Activated CD4-positive, alpha-beta memory T cell treated with anti-CD3 and anti-CD28 coated beads, Interleukin-2, amount 10 ng/mL, durations not matched to agents 7 days and 5 days (primary cell): ENCODE measurements at places on chromosomes 6 and 20.
A peak's percentile ranks its signal among the peaks of the same experiment; 100 is the strongest.

GRCh38 chr6:168179133-168179532 lies 100.1 kb upstream of the FRMD1 start:
- DNase-seq = no peak
- H3K27ac ChIP-seq = no peak overlapping the region
- no peaks in the 10 kb centered on the region for H3K4me1 ChIP-seq
- H3K36me3 ChIP-seq = no peaks in the 10 kb centered on the region
- peaks cover 14% of the 10 kb centered on the region for H3K27me3 ChIP-seq
- no peak overlapping the region for H3K4me3 ChIP-seq

DNA sequence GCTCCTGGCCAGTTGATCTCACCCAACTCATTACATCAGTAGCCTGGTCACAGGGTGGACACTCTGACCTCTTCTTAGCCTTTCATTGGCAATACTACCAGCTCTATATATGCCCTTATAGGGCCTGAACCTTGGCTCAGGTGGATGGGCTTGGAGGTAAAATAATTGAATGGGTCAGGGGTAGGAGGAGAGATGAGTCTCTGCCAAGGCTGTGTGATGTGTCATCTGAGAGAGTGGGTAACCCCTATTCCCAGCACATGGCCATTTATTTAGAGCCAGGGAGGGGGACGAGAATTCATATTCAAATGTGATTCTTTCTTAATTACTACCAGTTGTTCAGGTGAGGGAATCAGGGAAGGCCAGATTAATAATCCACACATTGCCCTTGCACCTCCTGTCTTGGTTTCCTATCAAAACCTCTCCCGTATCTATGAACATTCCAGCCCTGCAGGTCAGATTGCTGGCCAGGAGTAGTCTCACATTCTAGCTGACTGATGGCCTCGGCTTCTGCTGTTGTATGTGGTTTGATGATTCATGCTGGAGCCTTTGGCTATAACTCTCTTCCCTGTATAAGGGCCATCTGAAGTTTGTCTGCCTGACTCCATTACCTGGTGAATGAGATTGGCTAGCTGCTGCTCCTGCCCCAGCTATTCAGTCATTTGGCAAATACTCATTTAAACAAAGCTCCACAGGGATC lies 13.4 kb downstream of the C20orf173 start:
- no peaks in the 10 kb centered on the region for H3K4me1 ChIP-seq
- DNase-seq = no peak
- no peak overlapping the region for H3K4me3 ChIP-seq
- no peaks in the 10 kb centered on the region for H3K27me3 ChIP-seq
- peaks cover 32% of the 10 kb centered on the region for H3K36me3 ChIP-seq
- H3K27ac ChIP-seq = no peak overlapping the region

DNA sequence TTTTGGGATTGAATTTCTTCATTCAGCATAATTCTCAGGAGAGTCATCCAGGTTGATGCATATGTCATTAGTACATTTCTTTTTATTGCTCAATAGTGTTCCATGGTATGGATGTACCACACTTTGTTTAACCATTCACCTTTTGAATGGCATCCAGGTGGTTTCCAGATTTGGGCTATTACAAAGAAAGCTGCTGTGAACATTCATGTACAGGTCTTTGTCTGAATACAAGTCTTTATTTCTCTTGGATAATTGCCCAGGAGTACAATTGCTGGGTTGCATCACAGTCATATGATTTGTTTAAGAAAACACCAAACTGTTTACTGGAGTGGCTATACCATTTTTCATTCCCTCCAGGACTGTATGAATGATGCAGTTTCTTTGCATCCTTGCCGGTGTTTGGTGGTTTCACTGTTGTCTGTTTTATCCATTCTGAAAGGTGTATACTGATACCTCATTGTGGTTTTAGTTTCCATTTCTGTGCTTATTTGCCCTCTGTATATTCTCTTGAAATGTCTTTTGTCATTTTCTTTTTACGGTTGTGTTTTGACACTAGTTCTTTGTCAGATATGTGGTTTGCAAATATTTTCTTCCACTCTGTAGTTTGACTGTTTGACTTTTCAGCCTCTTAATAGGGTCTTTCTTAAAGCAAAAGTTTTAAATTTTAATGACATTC lies 8.8 kb downstream of the CDKAL1 start:
- peaks cover 58% of the 10 kb centered on the region for H3K36me3 ChIP-seq
- peak; percentile 27 for DNase-seq
- H3K27ac ChIP-seq = peak overlapping the region; percentile 70
- H3K4me3 ChIP-seq = no peak overlapping the region
- H3K4me1 ChIP-seq = peaks cover 45% of the 10 kb centered on the region
- no peaks in the 10 kb centered on the region for H3K27me3 ChIP-seq

- H3K4me3 ChIP-seq = no peak overlapping the region
- no peak overlapping the region for H3K27ac ChIP-seq
- DNase-seq = no peak
- H3K27me3 ChIP-seq = peaks cover 2% of the 10 kb centered on the region
- H3K4me1 ChIP-seq = no peaks in the 10 kb centered on the region
- H3K36me3 ChIP-seq = peaks cover 15% of the 10 kb centered on the region
Observed at GRCh38 chr6:149306967-149307366, 10.5 kb upstream of the TAB2 start.

GRCh38 chr6:165729307-165729936 lies 66.4 kb upstream of the PDE10A start:
- no peak overlapping the region for H3K27ac ChIP-seq
- H3K4me1 ChIP-seq = no peaks in the 10 kb centered on the region
- no peaks in the 10 kb centered on the region for H3K27me3 ChIP-seq
- H3K36me3 ChIP-seq = no peaks in the 10 kb centered on the region
- peak; percentile 29 for DNase-seq

- H3K27me3 ChIP-seq = no peaks in the 10 kb centered on the region
- H3K4me1 ChIP-seq = no peaks in the 10 kb centered on the region
- H3K27ac ChIP-seq = no peak overlapping the region
- no peak overlapping the region for H3K4me3 ChIP-seq
- no peak for DNase-seq
Observed at GRCh38 chr6:34085453-34086170, 60.3 kb downstream of the GRM4 start.

DNA sequence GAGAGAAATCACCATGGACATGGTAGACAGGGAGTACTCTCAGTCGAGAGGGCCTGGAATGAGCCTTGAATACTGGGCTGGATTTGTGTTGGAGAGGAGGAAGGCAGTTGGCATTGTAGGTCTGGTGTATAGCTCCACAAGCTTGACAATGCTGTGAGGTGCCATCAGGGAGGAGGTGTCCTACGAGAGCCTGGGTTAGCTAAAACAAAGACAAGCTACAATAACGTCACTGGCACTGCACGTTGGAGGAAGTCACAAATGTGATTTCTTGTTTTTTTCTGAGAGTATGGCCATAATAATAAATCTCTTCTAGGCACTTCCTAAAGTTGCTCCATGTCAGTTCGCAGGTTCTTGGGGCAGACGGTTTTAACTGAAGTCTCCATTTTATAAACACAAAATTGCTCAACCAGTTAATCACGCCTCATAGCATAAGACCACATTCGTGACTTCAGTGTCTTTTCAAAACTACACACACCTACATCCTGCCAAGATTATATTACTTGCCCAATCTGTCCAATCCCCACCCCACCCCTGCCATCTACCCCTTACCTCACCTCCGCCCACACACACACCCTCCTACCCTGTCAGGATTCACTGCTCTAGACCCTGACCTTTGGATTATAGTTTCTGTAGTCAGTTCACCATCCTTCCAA lies 4.4 kb upstream of the HLA-DMB start:
- peak overlapping the region; percentile 26 for H3K27ac ChIP-seq
- no peak overlapping the region for H3K4me3 ChIP-seq
- no peak for DNase-seq

GRCh38 chr6:39166912-39167290 lies 51.9 kb upstream of the SAYSD1 start:
- peaks cover 5% of the 10 kb centered on the region for H3K4me1 ChIP-seq
- no peak overlapping the region for H3K27ac ChIP-seq
- H3K4me3 ChIP-seq = no peak overlapping the region
- H3K36me3 ChIP-seq = no peaks in the 10 kb centered on the region
- H3K27me3 ChIP-seq = no peaks in the 10 kb centered on the region

DNA sequence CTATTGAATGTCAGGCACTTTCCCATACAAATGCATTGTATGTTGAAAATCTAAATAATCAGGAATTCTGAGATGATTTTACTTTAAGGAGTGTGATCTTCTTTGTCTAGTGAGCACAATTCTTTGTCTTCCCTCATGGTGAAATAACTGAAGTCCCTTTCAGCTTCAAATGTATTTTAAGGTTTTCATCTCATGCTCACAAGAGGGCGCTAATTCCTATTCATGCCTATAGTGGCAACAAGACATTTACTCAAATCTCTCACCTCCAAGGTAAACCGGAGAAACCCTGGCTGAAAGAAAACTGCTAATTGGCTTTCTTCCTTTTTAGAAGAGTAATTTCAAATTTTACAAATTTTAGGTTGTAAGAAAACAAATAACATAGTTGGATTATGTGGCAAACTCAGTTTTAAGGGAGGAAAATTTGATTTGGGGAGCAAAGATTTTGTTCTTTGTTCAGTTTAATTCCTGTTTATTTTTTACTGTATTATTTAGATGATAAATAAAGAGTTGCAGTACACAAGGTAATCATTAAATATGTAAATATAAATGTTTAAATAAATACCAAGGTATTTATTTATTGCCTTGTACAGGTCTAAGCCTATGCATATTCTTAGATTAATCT lies 69.1 kb downstream of the SLC35F1 start:
- no peaks in the 10 kb centered on the region for H3K36me3 ChIP-seq
- H3K27me3 ChIP-seq = peaks cover 7% of the 10 kb centered on the region
- no peak overlapping the region for H3K4me3 ChIP-seq
- no peak overlapping the region for H3K27ac ChIP-seq
- DNase-seq = no peak

GRCh38 chr6:4904461-4905025 lies 99.3 kb downstream of the RPP40 start:
- H3K27me3 ChIP-seq = no peaks in the 10 kb centered on the region
- peaks cover 32% of the 10 kb centered on the region for H3K4me1 ChIP-seq
- H3K27ac ChIP-seq = no peak overlapping the region
- DNase-seq = no peak

GRCh38 chr20:35360033-35360432 lies 51.7 kb downstream of the UQCC1 start:
- no peak for DNase-seq
- H3K36me3 ChIP-seq = peaks cover 18% of the 10 kb centered on the region
- no peak overlapping the region for H3K4me3 ChIP-seq
- peaks cover 3% of the 10 kb centered on the region for H3K4me1 ChIP-seq
- H3K27ac ChIP-seq = no peak overlapping the region

- no peak overlapping the region for H3K27ac ChIP-seq
- no peak for DNase-seq
- H3K4me1 ChIP-seq = peaks cover 18% of the 10 kb centered on the region
- H3K36me3 ChIP-seq = no peaks in the 10 kb centered on the region
- peaks cover 17% of the 10 kb centered on the region for H3K27me3 ChIP-seq
- H3K4me3 ChIP-seq = peak overlapping the region; percentile 71
Observed at GRCh38 chr6:107116328-107116892, 1.1 kb upstream of the BEND3 start.
